ENCODE measurements at places on chromosomes 5 and 9.
A peak's percentile ranks its signal among the peaks of the same experiment; 100 is the strongest.

GRCh38 chr5:111829701-111830100 lies 72.7 kb upstream of the NREP start:
- no peak for DNase-seq

GRCh38 chr5:160525471-160526261 lies 104.0 kb downstream of the PTTG1 start:
- no peak for DNase-seq

DNA sequence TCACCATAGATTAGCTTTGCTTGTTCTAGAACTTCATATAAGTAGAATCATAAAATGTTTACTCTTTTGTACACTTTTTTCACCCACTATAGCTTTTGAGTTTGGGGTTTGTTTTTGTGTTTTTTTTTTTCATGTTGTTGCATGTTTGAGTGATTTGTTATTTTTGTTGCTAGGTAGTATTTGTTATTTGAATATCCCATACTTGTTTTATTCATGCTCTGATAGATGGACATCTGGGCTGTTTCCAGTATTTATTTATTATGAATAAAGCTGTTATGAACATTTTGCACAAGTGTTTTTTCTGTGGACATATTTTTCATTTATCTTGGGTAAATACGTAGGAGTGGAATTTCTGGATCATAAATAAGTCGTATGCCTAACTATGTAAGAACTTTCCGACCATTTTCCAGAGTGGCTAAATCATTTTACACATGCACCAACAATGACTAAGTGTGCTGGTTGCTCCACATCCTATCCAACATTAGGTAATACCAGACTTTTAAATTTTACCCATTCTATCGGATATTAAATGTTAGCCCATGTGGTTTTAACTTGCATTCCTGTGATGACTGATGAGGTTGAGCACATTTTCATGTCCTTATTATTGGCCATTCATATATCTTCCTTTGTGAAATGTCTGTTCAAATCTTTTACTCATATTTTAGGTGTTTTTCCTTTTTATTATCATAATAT lies 69.1 kb upstream of the NR4A3 start:
- DNase-seq = no peak

DNA sequence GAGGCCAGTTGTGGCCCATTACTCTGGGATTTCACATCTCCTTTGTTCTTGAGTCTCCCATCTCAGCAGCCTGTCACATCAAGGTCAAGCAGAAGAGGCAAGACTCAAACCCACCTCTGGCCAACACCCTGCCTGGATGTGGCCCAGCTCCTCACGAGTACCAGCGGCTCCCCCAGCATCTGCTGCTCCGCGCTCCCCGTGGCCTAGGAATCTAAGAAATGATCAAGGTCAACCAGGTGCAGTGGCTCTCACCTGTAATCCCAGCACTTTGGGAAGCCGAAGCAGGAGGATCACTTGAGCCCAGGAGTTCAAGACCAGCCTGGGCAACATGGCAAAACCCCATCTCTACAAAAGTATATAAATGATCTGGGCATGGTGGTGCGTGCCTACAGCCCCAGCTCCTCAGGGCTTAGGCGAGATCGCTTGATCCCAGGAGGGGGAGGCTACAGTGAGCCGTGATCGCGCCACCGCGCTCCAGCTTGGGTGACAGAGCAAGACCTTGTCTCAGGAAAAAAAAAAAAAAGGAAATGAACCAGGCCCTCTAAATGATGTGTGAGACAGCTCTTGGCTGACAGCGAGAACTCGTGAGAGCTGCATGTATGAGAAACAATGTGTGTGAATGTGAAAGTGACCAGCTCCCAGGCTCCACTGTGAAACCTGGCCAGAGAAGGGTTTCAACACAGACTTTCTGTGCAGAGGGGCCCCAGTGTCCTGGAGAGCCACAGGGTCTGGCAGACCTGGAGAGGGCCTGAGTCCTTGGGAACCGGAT lies 61.6 kb upstream of the ANGPTL2 start:
- DNase-seq = peak; percentile 21

- no peak for DNase-seq
These were observed 1.8 kb downstream of the TRIM7 start for GRCh38 chr5:181203093-181203711.

DNA sequence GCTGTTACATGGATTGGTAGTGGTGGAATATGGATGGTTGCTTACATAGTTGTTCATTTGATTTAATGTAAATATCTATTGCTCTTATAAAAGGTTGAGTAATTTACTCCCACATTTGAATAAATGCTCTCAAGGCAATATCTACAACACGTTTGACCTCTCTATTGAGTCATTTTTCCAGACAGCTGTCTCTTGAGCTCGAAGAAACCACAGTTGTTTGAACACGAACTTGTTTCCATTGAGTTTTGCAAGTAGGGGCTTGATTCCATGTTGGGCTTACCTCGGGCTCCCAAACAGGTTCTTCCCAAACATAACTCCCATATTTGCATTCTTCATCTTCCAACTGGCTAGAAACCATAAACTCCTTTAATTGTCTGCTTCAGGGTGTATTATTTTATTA lies 115.0 kb upstream of the HMHB1 start:
- DNase-seq = peak; percentile 23

DNA sequence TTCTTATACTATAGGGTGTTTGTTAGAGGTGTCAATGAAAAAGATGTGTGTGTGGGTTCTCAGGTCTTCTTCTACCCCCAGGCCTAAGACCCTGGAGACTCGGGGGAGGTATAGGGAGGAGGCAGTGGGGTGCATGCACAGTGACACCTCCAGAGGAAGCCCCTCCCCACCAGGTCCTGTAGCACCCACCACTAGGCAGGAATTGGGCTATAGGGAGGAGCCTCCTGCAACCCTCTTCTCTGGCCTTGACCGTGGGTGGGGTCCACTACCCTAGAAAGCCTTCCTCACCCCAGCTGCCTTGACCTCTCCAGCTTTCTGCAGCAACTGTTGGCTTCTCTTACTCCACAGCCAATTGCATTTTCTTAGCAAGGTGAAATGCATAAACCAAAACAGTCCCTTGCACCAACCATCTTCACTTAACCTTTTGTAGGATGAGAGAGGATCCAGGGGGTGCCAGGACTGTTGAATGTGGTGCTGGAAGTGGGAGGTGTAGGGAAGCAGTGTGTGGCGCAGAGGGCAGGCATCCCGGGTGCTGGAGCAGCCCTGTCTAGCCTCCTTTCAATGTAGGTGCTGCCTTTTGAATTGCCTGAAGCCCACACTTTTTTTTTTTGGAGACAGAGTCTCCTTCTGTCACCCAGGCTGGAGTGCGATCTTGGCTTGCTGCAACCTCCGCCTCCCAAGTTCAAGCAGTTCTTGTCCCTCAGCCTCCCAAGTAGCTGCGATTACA lies 128.5 kb downstream of the RGS3 start:
- no peak for DNase-seq

DNA sequence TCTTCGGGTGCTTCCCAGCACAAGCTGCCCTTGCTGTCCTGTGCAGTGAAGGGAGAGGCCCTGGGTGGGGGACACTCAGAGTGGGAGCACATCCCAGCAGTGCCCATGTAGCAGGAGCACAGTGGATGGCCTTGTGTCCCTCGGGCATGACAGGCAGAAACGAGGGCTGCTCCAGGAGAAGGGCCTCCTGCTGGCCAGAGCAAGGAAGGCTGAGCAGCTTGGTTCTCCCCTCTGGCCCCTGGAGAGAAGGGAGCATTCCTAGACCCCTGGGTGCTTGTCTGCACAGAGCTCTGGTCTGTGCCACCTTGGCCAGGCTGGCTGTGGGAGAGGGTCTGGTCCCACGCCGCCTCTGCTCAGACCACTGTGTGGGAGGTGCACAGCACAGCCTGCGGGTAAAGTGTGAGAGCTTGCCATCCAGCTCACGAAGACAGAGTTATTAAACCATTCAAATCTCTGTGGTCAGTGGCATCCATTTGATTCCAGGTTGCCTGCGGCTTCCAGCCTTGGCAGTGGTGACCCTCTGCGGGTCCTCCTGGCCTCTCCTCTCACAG lies 18.3 kb downstream of the FBXW5 start:
- DNase-seq = no peak

GRCh38 chr9:126420643-126421564 lies 94.3 kb downstream of the MVB12B start:
- no peak for DNase-seq

- DNase-seq = no peak
These were observed 3.9 kb downstream of the FABP6 start for GRCh38 chr5:160233215-160233614.

DNA sequence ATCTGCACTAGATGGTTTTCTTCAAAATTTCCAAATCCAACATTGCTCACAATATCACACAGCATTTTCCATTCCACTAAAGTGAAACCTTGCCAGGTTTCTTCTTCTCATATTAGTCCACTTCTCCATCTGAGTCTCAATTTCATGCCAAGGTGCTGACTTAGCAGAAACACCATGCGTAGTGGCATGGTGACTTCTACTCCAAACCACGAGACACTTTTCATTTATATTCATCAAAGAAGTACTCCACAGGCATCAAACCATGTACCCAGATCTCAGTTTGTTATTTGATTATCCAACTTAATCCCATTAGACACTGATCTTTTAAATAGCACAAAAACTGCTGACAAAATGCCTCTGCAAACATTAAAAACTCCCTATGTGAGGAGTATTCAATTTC lies 233.4 kb upstream of the ITGA1 start:
- DNase-seq = no peak

DNA sequence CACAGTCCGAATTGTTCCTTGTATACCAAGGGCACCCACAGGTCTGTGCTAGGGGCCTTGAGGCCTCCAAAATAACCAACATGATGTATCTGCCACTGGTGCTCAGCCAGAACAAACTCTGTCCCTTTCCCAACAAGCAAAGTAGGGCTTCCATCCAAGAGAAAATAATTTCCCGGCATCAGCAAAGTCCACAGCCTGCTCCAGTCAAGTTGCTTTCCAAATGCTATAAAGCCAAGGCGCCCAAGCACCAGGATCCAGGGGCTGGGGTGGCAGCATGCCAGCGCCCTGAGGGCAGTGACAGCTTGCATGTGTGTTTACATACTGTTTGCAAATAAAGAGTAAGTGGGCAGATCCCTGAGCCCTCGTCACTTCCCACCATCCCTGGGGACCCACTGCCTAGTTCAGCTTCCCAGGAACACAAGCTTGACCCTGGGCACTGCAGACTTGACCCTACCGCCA lies 155.9 kb downstream of the ERCC6L2 start:
- no peak for DNase-seq

GRCh38 chr5:58868931-58869330 lies 286.1 kb downstream of the RAB3C start:
- no peak for DNase-seq

GRCh38 chr9:5719100-5719926 lies 90.4 kb downstream of the RIC1 start:
- DNase-seq = no peak

DNA sequence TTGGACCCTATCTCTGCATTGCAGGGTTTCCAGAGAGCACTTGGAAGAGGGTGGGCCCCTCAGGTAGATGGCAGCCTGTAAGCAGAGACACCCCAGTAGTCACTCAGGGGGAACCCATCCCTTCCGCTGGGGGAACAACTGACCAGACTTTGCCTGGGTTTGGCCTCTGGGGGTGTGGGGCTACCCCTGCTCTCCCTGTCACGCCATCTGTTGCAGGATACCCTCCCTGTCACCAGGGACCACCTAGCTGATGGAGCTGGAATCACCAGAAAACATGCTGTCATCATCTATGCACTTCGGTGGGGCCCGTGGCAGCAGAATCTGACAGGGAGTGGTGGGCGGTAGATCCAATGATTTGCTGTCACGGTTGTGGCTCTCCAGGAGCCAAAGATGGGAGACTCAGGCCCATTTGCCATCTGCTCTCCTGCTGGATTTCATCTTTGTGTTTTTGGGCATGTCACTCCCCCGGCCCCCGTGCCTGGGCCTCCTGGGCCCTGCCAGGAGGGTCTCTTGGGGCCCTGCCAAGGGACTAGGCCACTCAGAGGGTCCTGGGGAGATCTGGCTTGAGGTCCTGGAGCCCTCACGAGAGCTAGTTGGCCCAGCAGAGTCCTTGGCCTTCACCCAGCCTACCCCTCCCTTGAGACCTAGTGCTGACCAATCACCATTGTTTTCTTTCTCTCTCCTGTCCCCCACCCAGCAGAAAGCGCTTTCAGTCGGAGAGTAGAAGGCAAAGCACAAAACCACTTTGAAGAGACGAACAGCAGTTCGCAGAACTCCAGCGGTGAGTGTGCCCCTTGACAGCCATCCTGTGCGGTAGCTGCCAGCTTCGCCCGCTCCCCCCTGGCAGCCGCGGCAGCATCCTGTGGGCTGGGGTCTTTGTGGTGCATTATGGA lies 45.9 kb downstream of the AMBP start:
- no peak for DNase-seq

DNA sequence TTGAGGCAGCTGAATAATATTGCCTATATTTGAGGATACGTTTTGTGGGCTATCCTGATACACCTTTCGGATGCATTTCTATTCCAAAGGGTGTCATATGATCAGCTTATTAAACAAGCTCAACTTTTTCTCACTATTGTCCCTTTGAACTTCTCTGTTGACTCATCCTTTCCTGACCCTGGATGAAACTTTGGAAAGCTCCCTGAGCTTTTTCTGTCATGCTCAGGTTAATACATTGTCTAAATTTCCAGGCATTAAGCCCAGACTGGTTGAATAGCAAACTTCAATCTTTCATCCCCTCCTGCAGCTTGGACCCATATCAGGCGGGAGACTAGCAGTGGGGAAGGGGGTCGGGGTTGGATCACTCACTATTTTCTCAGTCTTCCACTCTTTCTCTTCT lies 104.9 kb upstream of the PTPN3 start:
- no peak for DNase-seq

DNA sequence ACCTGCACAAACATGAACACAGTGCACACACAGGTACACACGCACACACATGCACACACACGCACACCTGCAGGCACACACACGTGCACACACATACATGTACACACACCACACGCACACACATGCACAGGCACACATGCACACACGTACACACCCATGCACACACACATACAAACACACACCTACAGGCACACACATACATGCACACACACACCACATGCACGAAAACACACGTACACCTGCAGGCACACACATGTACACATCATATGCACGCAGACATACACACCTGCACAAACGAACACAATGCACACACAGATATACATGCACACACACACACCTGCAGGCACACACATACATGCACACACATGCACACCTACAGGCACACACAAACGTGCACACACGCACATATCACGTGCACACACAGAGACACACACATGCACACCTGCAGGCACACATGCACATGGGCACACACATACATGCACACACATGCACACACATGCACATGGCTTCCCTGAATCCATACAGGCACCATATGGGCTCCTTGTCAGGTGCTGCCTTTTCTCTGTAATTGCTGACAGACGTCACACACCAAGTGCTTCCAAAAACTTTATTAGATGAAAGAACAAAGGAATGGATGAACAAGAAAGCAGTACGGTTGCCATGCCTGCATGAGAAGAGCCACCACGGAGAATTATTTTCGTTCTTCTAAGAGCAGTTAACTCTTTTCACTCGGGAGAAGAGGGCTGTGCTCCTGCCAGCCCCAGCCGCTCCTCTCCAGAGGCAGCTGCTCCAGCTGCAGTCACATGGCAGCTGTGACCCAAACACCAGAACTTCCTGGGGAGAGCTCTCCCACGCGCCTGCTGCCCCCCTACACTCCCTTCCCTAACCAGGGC lies 57.2 kb downstream of the EXD3 start:
- no peak for DNase-seq

GRCh38 chr9:16171911-16172310 lies 619.1 kb downstream of the CCDC171 start:
- DNase-seq = no peak

- peak; percentile 77 for DNase-seq
These were observed 559.5 kb upstream of the KLF4 start for GRCh38 chr9:108049026-108049607.

GRCh38 chr5:9265441-9266287 lies 280.2 kb downstream of the SEMA5A start:
- no peak for DNase-seq

Data from skin of body (tissue), 3 donors.